ENCODE measurements at places on chromosomes 13 and 19. TPM values are rescaled to one million over a fixed set of nuclear protein-coding genes. Genes with fewer than 3 reads are reported as not detected.

GRCh38 chr13:40192452-40192851 is 474.0 kb downstream of the FOXO1 start:
- no peak for DNase-seq

The HSD11B1L gene
- 6.0 TPM for polyA plus RNA-seq

- no peak for DNase-seq
Measured at GRCh38 chr19:2021453-2022140, 6.1 kb upstream of the BTBD2 start.

GRCh38 chr13:91889641-91890040 is 491.2 kb downstream of the GPC5 start:
- DNase-seq: no peak

DNA sequence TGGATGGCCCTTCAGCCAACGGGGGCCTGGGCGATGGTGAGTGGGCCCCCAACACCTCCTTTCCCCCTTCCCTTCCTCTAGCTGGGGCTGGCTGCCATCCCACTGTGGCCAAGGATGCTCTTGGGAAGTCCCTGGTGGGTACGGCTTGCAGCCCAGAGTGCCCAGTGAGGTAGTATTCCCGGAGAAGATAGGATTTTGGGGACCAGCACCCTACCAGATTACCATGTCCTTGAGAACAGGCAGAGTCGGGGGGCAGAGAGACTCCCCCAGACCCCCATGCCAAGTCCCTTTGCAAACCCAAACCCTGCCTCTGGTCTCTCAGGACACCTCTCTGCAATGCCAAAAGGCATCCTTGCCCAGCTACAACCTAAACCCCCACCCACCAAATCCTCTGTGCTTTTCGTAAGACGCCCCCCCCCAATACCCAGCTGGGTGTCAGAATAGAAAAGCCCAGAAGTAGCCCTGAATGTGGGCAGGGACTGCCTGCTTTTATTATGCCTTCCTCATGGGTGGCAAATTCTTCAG is 1.7 kb downstream of the HIF3A start:
- DNase-seq: no peak

GRCh38 chr19:10848230-10848856 is at the start of gene C19orf38:
Gene C19orf38, plus strand, starts transcription at chr19:10848415. Its CDS starts 94 bp downstream, at chr19:10848509.
- DNase-seq: no peak

DNA sequence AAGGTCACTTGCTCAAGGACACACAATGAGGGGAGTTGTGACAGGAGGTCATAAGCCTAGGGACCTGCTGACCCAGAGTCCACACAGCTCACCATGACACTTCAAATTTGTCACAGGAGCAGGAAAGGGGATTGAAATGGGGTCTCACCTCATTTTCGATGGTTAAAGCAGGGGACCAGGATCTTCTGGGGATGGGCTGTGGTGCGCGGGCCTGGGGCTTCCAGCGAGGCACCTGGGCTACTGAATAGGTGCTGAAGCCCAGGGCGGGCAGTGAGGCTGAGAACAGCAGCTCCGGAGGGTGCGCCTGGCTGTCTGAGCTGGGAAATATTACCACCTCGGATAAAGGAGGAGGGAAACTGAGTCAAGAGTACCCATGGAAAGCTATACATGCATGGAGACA is 11.0 kb downstream of the MAN2B1 start:
- DNase-seq: no peak

The CHAMP1 gene
- polyA plus RNA-seq: 5.5 TPM

DNA sequence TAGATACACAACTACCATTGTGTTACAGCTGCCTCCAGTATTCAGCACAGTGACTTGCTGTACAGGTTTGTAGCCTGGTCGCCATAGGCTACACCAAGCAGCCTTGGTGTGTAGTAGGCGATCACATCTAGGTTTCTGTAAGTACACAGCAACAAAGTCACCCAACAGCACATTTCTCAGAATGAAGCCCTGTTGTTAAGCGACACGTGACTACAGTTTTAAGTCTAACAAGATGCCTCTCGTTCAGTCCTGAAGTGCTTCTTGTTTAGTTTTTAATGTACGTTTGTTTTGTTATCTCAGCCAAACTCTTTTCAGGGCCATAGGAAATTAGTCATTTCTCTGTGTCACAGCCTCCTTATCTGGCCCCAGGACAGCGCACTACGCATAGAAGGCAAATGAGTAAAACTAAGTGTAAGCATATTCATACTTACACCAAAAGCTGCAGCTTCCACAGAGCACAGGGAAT is 50.0 kb upstream of the GPR183 start:
- no peak for DNase-seq

- DNase-seq: no peak
Measured at GRCh38 chr19:5891572-5891937, 12.0 kb downstream of the NDUFA11 start.

DNA sequence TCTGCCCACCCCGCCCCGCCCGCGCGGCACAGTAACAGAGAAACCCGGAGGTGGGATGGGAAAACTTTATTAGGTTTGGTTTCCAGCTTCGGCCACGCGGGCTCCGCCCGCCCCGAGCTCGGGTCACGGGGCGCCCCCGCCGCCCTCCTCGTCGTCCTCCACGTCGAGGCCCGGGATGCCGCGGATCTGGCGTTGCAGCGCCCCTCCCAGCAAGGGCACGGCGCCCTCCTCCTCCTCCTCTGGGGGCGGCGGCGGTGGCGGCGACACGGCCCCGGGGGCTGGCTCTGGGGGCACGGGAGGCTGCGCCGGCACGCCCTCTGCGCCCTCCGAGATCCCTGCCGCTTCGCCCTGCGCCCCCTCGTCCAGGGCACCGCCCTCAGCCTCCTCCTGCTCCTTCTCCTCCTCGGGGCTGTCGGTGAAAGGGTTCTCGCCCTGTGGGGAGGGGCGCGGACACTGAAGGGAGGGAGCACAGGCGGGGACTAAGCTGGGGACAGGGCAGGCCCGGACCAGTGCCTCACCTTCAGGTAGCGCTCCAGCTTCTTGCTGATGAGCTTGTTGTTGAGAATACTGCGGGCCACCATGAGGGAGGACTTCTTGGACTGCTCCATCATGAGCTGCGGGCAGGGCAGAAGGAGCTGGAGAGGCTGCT is 536 bp upstream of the AKAP8 start:
- DNase-seq: no peak

DNA sequence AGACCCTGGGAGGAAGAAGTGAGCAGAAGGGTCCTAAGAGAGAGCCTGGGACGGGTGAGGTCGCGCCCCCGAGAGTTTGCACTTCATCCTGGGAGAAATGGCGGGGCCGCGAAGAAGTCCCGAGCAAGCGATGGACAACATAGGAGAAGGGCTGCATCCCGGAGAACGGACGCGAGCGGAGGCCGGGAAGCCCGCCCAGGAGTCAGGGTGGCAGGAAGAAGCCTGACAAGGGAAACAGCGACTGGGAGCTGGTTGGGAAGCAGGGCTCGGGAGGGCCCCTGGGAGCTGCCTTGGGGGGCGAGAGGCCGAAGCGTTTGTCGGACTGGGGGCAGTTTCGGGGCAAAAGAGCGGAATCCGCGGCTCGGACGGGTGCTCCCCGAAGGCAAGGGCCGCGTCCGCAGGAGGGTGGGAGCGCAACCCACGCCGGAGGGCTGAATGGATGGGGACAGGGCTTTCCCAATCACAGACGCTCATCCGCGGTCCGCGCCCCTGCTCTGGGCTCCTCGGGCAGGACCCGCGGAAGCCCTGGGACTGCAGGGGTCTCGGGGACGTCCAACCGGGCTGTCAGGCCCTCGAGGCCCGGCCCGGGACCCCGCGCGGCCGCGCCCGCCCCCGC is 469 bp downstream of the ABHD17A start:
- no peak for DNase-seq

GRCh38 chr13:102233566-102234208 is 168.2 kb downstream of the FGF14 start:
- DNase-seq: no peak

DNA sequence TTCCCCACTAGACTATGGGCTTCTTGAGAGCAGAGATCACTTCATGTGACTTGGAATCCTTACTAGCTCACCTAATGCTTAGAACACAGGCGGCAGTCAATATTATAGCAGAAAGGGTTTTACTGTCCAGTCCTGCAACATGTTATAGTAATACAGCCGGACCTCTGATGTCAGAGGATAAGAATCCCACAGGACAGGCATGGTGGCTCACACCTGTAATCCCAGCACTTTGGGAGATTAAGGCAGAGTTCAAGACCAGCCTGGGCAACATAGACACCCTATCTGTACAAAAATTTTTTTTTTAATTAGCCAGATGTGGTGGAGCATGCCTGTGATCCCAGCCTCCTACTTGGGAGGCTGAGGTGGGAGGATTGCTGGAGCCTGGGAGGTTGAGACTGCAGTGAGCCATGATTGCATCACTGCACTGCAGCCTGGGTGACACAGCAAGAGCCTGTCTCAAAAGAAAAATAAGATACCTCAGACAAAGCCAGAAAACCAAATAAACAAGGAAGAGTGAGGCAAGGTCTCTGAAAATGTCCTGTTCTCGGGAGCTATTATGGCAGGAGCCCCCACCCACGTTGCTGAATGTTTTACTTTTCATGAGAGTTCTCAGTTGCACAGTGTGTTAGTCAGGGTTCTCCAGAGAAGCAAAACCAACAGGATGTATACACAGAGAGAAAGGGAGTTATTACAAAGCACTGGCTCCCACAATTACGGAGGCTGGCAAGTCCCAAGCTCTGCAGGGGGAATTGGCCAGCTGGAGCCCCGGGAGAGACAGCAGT is 100.8 kb downstream of the UBL3 start:
- DNase-seq: no peak

The FGF9 gene
- 3.5 TPM for polyA plus RNA-seq

DNA sequence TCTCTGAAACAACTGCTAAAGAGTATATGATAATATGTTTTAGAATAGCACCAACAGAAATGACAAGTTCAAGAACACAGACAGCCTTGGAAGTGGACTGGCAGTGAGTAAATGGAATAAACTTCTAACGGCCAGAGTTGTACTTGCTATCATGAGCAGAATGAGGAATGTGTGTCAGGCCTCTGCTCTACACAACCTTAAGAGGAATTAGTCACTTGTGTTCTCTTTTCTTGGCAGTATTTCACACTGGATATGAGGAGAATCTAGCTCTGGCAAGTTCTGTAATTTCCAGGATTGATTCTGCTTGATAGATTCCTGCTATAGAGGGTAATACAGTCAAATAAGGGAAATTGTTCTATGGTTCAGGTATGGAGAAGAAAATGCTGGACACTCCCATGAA is 757.3 kb downstream of the EFNB2 start:
- DNase-seq: no peak

GRCh38 chr13:20105161-20105689 is 55.6 kb downstream of the GJA3 start:
- no peak for DNase-seq

- DNase-seq: no peak
Measured at GRCh38 chr13:31045286-31046081, 113.0 kb downstream of the TEX26 start.

The SYT5 gene
- 0.25 TPM for polyA plus RNA-seq

The MYH14 gene
- polyA plus RNA-seq: not detected

DNA sequence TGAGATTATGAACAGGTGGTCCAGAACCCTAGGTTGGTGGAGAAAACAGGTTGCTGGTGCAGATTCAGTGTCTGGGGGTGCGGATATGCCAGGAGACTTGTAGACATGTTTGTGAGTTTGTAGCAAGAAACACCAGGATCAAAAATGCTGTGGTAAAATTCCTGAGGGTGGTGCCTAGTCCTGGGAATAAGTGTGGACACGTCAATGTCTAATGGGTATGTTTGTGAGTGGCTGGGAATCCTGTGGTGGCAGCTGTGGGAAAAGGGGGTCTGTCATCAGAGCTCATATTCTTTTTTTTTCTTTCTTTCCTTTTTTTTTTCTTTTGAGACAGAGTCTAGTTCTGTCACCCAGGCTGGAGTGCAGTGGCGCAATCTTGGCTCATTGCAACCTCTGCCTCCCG is 7.2 kb downstream of the ZNF708 start:
- no peak for DNase-seq

GRCh38 chr19:19782783-19783182 is 38.8 kb downstream of the ZNF506 start:
- no peak for DNase-seq

DNA sequence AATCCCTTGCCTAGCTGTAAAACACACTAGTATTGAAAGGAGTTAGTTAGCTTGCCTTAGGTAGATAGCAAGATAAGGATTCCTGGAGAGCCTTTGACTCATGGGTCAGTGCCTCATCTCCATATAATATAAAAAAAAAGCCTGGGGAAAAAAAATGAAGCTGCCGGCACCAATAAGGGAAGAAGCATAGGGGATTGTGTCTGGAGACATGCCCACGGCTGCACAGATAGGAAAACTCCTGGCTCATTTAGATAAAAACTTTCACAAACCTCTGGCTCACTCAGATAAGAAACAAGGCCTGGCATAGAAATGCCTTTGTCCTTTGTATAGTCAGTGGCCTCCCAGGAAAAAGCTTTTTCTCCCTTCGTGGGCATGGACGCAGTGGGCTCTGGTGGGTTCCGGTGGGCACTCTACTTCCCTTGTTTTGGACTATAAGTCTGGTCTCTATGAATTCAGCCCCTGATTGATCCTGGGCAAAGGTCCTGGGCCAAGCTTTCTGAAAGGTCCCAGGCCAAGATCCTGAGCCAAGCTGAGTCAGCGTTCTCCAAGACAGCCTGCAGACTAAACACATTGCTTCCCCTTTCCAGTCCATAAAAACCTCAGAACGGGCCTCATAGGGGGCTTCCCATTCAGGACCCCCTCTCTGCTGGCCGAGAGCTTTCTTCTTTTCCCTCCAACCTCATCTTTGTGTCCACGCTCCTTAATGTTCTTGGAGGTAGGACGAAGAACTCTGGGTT is 4.9 kb upstream of the OR7A17 start:
- DNase-seq: no peak

DNA sequence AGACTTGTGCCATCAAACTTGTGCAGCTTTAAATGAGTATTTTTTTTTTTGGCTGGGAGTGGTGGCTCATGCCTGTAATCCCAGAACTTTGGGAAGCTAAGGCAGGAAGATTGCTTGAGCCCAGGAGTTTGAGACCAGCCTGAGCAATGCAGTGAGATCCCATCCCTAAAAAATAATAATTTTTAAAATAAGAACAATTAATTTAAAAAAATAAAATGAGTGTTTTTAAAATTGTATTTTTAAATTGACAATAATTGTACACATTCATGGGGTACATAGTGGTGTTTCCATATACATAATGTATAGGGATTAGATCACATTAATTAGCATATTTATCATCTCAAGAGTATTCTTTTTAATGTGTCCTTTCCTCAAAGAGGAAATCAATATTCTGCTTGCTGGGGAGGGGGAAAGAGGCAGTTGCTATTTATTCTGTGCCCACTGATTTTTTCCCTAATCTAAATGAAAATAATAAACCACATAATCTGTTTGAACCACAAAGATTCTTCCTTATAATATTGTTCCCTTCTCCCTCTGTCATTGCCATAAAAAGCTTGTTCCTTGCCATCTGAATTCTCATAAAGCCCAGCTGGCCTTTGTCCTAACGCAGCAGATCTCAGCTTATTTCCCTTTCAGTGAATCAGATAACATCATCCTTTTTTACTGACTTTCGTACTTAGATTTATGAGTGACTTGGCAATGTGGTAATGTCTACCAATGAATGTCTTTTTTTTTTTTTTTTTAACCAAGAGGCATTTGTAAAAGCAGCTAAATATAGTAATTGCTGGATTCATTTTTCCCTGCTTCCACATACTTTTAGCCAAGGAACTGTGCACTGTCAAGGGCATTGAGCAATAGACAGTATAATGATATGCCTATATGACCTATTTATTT is 81.8 kb upstream of the RUBCNL start:
- no peak for DNase-seq

Data from naive thymus-derived CD8-positive, alpha-beta T cell (primary cell).